Activated T-cell treated with anti-CD3 and anti-CD28 coated beads for 48 hours (primary cell): ENCODE measurements at places on chromosomes 6 and 20.

DNA sequence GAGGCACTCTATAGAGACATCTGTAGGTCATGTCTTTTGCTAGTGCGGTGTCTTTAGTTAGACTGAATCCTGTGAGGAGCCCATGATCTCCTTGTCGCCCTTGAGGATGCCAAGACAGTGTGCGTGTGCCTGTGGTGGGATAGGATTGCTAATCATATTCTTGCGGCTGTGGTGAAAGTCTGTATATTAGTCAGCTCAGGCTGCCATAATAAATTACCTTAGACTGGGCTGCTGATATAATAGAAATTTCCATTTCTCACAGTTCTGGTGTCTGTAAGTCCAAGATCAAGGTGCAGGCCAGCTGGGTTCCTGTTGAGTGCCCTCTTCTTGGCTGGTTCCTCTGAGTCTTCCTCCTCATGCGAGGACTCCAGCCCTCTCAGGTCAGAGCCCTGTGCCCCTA, 141.2 kb downstream of the JARID2 start:
- DNase-seq, result no peak

DNA sequence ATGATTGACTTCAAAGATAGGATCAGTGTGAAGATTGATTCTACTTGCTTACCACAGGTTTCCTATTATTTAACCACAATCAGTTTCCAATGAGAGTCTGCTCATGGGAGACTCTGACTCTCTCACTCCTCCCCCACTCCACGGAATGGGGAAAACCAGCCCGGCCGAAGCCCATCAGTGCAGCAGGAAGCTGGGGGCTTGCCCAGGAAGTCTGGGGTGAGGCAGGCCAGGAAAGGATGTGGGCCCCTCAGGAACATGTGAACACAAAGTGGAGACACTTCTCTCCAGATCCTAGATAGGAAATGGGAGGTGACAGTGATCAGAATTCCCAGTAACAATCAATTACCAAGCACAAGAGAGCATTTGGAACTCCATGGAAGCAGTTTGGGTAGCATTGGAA, 144.2 kb downstream of the TTLL2 start:
- no peak for DNase-seq

DNA sequence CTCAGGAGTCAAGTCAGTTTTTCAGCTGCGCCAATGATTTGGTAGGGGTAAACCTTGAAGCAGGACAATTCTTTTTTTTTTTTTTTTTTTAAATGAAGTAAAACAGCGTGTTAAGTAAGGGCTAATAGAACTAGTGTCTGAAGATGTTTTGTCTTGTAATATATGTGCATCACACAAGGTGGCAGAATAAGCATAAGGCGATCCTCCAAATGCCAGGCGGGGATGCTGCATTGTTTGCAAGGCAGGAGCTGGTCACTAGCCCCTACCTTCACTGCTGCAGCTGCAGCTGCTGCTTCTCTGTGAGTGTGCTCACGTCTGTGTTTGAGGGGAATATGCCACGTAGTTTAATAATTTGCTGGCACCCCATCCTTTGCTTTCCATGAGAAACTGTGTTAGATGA, 272.7 kb upstream of the MAP3K7 start:
- no peak for DNase-seq

GRCh38 chr6:12309070-12309469, 18.9 kb downstream of the EDN1 start:
- no peak for DNase-seq

- DNase-seq, result no peak
Measured at GRCh38 chr6:99490608-99491007, 24.6 kb downstream of the USP45 start.

GRCh38 chr6:15897063-15897876, 231.6 kb upstream of the MYLIP start:
- DNase-seq, result no peak

DNA sequence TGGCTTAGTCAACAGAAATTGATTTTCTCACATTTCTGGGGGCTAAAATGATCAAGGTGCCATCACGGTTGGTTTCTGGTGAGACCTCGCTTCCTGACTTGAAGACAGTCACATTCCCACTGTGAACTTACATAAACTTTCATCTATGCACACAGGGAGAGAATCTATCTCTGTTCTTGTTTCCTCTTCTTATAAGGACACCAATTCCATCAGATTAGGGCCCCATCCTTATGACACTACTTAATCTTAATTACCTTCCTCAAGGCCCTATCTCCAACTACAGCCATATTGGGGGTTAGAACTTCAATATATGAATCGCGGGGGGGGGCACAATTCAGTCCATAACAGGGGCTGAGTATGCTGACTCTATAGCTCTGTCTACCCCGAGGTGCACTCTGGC, 10.6 kb upstream of the SCGN start:
- no peak for DNase-seq

DNA sequence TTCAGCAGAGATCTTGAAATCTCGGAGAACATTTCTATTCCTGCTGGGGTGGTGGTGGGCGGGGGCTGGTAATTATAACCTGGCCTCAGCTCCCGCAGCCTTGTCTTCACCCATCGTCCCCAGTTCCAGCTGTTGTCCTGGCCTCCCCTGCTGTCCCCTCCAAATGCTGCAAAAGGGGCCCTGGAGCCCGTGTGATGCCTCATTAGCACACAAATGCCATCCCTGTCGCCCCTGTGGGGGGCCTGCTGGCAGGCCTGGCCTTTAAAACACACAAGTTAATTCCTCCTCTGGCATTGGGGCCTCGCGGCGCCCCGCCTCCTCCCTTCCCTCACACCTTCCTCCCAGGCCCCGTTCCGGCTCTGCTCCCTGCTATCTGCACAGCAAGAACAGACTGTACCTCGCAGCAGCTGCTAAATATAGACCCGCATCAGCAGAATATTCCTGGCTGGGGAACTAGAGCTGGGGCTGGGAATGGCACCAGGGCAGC, 85.7 kb downstream of the CDH22 start:
- DNase-seq, result no peak

GRCh38 chr6:72464791-72465691, 156.8 kb upstream of the KCNQ5 start:
- no peak for DNase-seq

- no peak for DNase-seq
Measured at GRCh38 chr6:107179004-107179403, 63.7 kb upstream of the BEND3 start.

DNA sequence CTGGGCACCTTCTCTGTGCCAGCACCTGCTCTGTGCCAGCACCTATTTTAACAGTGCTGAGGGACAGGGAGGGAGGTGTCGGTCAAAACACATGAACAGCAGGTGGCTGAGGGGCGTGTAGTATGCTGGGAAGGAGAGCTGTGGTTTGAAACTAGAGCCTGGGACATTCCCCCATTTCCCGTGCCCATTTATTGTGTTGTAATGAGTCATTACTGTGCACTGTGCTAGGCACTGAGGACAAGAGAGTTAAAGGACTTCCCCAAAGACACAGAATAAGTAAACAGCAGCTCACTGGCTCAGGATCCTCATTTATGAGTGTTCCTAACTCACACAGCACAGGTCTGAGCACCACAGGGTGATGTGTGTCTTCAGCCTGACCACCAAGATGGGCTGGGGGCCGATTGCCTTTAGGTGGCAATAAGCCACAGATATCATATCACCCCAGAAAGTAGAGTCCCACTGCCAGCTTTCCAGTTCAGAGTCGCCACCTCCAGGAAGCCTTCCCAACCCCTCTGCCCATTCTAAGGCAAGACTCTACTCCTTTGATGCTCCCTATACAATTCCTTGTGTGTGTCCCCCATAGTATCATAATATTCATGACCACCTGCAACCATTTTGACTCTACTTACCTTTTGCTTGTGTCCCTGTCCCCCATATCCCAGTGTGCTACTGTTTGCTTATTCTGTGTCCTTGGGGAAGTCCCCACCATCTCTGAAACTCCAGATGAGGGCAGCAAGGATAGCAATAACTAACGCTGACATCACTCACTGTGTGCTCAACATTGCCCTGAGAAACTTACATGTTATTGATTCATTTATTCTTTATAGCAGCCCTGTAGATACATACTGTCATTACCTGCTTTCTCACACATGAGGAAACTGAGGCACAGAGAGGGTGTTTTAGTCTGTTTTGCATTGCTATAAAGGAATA, 87.3 kb downstream of the TOX2 start:
- DNase-seq, result no peak

DNA sequence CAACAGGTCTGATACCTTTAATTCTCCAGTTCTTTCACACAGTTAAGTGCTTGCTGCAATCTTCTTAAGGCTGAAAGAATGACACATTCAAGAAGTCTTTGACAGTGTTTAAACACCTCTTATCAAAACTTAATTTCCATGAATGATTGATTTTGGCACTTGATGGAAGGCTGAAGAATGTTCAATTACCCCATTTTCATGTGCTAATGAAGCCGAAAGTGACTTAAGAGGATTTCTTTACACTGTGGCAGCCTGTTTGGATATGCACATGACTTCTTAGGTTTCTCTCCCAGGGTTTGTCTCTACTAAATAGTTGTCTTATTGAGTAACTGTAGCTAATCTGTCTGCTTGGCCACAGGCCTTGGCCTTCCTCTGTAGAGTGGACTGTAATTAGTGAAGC, 81.1 kb upstream of the PRDM1 start:
- no peak for DNase-seq

DNA sequence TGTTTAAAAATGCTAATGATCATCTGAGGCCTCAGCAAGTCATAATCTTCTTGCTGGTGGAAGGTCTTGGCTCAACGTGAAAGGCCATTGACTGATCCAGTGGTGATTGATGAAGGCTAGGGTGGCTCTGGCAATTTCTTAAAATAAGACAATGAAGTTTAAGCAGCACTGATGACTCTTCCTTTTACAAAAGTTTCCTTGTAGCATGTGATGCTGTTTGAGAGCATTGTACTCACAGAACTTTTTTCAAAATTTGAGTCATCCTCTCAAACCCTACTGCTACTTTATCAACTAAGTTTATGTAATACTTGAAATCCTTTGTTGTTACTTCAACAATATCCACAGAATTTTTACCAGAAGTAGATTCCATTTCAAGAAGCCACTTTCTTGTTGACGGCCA, 382.3 kb downstream of the ESR1 start:
- no peak for DNase-seq

- DNase-seq, result no peak
Measured at GRCh38 chr6:128068119-128068479, 167.2 kb upstream of the THEMIS start.

DNA sequence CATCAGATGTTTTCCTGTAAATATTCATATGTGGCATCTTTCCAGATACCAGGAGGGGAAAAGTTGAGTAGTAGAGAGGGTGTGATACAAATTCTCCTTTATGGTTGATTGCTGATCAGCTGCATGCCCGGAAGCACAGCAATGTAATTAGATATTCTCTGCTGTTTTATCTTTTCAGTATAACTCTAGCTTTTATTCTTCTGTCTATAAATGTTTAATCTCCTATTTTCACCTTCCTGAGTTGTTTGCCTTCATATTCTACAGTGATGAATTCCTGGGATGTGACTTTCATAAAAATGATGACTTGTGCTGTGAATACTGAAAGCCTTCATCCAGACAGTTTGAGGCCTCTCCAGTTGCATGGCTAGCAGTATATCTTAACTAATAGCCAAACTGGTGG, 53.7 kb downstream of the SH3BGRL2 start:
- no peak for DNase-seq

- DNase-seq, result no peak
Measured at GRCh38 chr20:50089140-50089786, 23.7 kb downstream of the UBE2V1 start.

- no peak for DNase-seq
Measured at GRCh38 chr20:13340088-13340487, 119.0 kb downstream of the ISM1 start.

GRCh38 chr20:59160389-59161115, 3.1 kb upstream of the ZNF831 start:
- DNase-seq, result no peak

DNA sequence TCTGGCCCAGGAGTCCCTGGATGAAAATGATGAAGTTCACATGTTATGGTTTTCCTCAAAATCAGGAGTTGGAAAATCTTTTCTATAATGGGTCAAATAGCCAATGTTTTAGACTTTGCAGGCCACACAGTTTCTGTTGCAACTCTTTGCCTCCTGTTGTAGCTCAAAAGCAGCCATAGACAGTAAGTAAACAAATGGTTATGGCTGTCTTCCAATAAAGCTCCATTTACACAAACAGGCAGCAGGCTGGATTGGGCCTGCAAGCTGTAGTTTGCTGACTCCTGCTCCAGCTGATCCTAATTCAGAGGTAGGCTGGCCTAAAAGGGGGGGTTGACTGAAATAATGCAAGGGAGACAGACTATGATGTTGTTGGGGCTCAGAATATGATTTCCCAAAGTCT, 33.0 kb downstream of the METTL24 start:
- no peak for DNase-seq

DNA sequence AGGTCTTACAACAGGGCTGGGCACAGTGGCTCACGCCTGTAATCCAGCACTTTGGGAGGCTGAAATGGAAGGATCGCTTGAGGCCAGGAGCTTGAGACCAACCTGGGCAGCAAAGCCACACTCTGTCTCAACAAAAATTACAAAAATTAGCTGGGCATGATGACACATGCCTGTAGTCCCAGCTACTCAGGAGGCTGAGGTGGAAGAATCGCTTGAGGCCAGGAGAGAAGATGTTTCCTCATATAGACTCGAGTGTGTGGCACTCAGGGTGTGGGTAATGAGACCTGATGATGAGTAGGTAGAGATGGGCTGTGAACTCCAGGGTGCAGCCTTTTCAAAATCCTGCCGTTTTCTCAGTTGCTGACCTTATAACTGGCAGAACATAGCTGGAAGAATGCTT, 125.3 kb upstream of the FOXO3 start:
- no peak for DNase-seq

GRCh38 chr6:158219228-158219627, 51.1 kb downstream of the GTF2H5 start:
- DNase-seq, result no peak

- DNase-seq, result no peak
Measured at GRCh38 chr6:37056439-37057127, 51.1 kb downstream of the FGD2 start.

DNA sequence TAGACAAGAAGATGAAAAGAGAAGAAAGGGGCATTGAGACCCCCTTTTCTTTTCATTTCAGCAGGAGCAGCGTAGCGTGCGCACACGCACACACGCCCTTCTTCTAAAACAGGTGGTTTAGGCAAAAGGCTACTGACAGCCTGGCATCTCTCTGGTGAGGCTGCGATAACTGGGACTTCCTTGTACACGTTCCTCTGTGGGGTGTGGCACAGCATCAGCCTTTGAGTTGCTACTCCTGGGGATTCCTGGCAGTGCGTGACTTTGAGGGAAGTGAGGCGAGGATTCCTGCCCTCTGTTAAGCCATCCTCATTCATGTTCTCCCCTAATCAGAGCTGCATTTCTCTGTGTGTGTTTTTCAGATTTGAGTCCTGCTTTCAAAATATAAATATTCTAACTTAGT, 94.7 kb downstream of the TMEM170B start:
- DNase-seq, result no peak

DNA sequence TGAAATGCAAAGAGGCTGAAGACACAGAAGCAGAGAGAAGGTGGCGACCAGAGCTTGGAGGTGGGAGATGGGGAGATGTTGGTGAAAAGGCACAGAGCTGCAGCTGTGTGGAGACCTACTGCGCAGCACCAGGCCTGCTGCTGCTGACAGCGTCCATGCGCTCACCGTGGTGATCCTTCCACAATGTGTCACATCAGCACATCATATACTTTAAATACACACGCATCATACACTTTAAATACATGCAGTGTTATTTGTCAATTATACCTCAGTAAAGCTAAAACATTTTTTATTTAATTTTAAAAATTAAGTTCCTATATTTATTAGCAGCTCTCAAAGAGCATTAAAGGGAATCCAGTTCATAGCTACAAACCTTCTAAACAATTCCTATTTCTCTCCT, 200.9 kb downstream of the TTLL2 start:
- no peak for DNase-seq

GRCh38 chr6:16358531-16359138, 120.2 kb downstream of the GMPR start:
- DNase-seq, result no peak
